Hematopoietic multipotent progenitor cell treated with erythropoietin and hydrocortisone succinate and interleukin-3 and kit ligand, for 17 days (in vitro differentiated cells): ENCODE measurements at places on chromosomes 11 and 22.
A peak's percentile ranks its signal among the peaks of the same experiment; 100 is the strongest.

DNA sequence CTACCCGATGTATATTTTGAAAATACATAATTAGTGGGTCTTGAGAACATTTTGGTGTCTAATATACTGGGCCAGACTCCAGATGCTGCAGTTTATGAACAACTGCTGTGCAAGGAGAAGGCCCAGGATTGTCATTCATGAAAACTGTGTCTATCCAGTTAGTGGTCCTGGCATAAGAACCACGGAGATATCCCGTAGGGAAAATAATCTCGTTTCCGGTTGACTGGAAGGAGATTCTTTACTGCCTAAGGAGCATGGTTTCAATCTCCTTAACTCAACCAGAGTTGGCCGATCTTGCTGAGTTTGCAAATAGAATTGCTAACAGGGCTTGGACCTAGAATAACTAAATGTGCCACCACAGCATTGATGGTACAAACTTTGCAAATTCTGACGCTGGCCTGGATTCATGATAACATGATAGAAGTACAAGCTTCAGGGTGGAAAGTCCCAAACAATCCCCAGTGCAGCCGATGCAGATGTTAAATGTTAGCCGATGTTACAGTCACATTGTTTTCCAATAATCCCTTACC, 4.6 kb upstream of the RTCB start:
- no peak for DNase-seq

GRCh38 chr11:120718171-120718570, 206.6 kb downstream of the GRIK4 start:
- no peak for DNase-seq

- DNase-seq, result no peak
Measured at GRCh38 chr11:64970731-64971151, 1.2 kb downstream of the MAJIN start.

DNA sequence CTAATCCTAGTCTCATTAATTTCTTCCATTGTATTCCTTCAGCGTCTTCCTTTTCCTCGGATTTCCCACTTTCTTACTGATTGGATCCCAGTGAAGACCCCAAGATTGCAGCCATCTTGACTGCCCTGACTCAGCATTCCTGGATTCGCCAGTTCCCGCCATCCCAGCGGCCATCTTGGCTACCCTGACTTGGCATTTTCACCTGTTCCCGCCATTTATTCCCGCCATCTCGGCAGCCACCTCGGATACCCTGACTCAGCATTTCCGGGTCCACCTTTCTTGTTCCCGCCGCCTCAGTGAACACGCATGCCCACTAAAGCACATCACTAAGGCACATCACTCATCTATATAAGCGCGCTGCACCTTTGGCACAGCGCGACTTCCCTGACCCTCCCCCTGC, 13.8 kb upstream of the OR56A3 start:
- no peak for DNase-seq

GRCh38 chr11:3120071-3120792, 44.9 kb downstream of the OSBPL5 start:
- DNase-seq, result no peak

GRCh38 chr11:122796128-122796717, 42.1 kb upstream of the CRTAM start:
- peak; percentile 25 for DNase-seq
